Inflammatory macrophage treated with lipopolysaccharide for 1 hour (primary cell): ENCODE measurements at places on chromosomes 1 and 21.
A peak's percentile ranks its signal among the peaks of the same experiment; 100 is the strongest.

GRCh38 chr1:183814121-183814681 lies 9.3 kb downstream of the RGL1 start:
- no peak for DNase-seq

DNA sequence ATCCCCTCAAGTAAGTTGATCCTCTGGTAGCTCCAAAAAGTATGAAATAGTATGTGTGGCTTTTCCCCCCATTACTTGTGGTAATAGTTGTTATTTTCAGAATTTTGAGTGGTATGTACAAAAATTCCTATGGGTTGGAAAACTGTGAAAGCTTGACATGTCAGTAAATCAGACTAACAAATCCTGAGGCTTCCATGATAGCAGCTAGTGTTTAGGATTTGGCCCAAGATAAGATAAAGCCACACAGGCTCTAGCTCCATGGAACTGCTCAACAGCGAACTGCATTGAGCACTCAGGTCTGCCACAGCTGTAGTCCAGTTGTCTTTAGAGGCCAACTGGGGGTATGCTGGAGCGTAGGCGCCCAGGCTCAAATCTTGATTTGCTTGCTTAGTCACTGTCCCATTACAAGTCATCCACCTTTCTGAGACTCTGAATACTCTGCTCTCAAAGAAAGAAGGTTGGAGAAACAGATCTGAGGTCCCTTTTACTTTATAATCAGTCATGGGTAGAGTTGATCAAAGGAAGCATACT lies 28.7 kb downstream of the ATP1A1 start:
- no peak for DNase-seq

DNA sequence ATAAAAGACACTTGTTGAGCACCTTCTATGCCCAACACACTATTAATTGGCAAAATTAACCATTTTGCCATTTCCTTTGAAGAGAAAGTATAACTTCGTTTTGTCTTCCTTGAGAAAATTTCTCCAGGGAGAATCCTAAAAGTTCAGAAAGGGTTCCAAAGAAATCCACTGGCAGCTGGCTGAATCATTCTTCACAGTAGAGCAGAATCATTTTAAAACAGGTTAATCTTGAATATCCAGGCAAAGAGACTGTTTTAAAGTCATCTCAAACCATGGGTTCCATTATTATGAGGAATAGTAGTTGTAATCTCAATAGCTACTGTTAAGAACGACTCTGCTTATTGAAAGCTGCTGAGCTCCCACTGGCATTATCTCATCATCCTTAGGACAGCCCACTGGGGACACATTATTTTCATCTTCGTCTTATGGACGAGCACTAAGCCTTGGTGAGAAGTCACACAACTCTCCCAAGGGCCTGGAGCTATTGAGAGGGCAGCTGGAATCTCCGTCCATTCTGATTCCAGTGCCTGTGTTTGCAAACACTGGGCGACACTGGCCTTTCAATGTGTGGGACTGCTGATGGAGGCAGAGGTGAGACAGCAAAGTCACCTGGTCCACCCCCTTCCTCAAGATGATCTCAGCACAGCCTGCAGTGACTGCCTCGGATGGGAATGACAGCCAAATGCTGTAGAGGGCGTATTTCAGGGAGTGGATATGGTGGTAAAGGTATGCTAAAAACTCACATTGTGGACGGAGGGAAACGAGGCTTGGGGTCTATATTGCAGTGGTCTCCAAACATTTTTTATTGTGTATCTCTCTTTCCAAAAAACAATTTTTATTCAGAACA lies 15.3 kb upstream of the PGBD5 start:
- no peak for DNase-seq

- DNase-seq: no peak
Measured at GRCh38 chr1:15420853-15421465, 11.3 kb downstream of the EFHD2 start.

DNA sequence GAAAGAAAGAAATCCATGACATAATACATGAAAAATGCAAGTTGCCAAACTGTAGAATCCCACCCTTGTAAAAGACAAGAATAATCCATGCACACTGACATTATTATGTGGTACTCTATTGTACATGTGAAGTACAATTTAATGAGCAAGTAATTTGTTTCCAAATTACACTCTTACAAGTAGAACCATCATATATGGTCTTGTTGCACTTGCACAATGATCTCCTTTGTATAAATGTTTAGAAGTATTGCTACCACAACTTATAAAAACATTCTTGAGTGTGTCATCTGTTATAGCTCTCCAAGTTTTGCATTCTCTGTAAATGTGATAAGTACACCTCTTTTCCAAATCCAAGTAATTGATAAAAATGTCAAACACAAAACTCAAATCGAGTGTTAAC lies 29.1 kb upstream of the ZNF281 start:
- DNase-seq: no peak

- DNase-seq: no peak
Measured at GRCh38 chr1:239868058-239868832, 223.4 kb upstream of the FMN2 start.

- no peak for DNase-seq
Measured at GRCh38 chr1:235697508-235697907, 47.9 kb upstream of the GNG4 start.

DNA sequence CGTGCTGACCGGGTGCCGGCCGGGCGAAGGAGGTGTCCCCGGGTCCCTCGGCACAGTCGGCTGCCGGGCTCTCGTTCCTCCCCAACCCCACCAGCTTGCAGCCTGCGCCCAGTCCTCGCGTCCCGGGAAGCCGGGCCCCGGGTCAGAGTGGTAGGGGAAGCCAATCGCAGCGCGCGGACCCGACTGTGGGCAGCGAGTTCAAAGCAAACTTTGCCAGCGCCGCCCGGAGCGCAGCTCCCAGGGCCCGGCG lies 328 bp downstream of the MYCL start:
- DNase-seq: peak; percentile 33
